ENCODE measurements at places on chromosomes 16 and 17.

GRCh38 chr16:89742948-89743347 is 21.6 kb downstream of the ZNF276 start:
- DNase-seq = no peak

- DNase-seq = no peak
Observed at GRCh38 chr16:76535-77272, 1.3 kb upstream of the MPG start.

- DNase-seq = no peak
Observed at GRCh38 chr17:47621293-47622179, 28.2 kb upstream of the KPNB1 start.

GRCh38 chr17:36813357-36813756 is 123.9 kb upstream of the LHX1 start:
- DNase-seq = no peak

DNA sequence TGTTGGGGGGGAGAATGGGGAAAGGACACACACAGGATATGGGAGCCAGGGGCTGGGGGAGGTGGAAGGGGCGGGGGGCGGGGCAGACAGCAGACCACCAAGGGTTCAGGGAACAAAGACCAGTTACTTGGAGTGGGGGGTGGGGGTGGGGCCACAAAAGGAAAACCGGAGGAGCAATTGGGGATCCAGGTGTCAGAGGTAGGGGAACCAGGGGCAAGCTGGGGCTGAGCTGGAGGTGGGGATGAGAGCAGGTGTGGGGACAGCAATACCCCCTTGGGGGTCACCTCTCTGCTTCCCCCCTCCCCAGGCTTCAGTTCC is 1.4 kb upstream of the ORAI3 start:
- DNase-seq = no peak

All from mesenteric fat pad (tissue), 1 donor.